Hematopoietic multipotent progenitor cell treated with erythropoietin and hydrocortisone succinate and interleukin-3 and kit ligand, for 6 days (in vitro differentiated cells): ENCODE measurements at places on chromosomes 13 and 19.
A peak's percentile ranks its signal among the peaks of the same experiment; 100 is the strongest.

GRCh38 chr19:10718205-10719196, 622 bp downstream of the DNM2 start:
- DNase-seq = peak; percentile 60

- DNase-seq = no peak
These were observed 107.8 kb downstream of the ELF1 start for GRCh38 chr13:40911341-40911740.

GRCh38 chr19:7595466-7596133, at the start of gene CAMSAP3:
Gene CAMSAP3 (plus strand): TSS chr19:7595863. CDS start chr19:7596003, 140 bp downstream.
- peak; percentile 33 for DNase-seq

DNA sequence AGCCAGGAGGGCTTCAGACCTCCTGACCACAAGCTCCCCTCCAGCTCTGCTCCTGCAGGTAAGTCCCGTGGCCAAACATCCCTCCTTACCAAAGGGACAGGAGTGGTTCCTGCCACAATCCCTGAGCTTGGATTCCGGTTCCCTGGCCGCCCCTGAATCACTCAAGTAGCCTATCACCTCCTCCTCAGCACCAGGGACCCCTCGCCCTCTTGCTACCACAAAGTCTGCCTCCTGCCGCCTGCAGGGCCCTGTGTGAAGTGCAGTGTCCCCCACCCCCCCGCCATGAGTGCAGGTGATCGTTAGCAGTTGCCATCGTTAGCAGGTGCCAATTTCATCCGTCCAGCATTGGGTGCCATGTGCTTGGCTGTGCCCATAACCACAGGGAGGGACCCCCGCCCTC, 40.8 kb upstream of the RANBP3 start:
- peak; percentile 29 for DNase-seq

DNA sequence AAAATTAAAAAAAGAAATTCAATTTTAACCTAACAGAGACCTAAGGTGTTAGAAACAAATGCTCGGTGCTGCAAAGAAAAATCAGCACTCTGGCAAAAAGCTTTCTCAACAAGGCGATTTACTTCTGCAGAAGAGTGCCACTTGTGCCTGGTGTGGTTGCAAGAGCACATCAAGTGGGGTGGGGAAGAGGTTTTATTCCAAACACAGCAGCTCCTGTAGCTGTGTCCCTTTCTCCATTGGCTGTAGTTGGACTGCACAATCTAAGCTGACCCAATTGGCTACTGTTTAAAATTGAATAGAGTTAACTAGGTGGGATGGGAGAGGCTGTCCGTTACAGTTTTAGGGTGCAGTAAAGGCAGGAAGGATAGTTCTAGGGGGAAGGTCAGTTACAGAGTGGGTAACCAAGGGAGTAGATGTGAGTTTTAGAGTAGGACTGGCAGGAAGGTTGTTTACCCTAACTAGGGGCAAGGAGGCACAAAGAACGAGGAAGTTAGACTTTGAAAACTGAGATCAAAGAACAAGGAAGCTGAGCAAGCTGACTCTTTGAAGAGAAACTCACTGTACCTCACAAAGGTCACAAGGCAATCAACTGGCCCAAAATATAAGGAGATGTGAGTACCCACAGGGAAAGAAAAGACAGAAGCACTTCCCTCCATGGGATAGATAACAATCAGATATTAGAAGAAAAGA, 145.7 kb downstream of the LIG4 start:
- DNase-seq = no peak

GRCh38 chr19:47230054-47230920, 712 bp downstream of the BBC3 start:
- peak; percentile 81 for DNase-seq

DNA sequence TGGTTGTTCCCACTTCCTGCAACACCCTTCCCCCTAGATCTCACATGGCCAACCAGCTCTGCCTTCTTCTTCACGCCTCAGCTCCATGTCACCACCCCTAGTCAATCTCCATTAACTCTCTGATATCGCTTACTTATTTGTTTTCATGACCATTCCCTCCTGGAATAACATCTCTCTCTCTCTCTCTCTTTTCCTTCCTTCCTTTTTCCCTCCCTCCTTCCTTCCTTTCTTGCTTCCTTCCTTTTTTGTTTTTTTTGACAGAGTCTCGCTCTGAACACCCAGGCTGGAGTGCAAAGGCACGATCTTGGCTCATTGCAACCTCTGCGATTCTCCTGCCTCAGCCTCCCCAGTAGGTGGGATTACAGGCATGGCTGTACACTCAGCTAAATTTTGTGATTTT, 44.9 kb upstream of the ADGRL1 start:
- no peak for DNase-seq

GRCh38 chr13:73372666-73373627, 314.1 kb downstream of the KLF5 start:
- DNase-seq = no peak

GRCh38 chr13:33188093-33188882, 97.3 kb downstream of the STARD13 start:
- DNase-seq = no peak

DNA sequence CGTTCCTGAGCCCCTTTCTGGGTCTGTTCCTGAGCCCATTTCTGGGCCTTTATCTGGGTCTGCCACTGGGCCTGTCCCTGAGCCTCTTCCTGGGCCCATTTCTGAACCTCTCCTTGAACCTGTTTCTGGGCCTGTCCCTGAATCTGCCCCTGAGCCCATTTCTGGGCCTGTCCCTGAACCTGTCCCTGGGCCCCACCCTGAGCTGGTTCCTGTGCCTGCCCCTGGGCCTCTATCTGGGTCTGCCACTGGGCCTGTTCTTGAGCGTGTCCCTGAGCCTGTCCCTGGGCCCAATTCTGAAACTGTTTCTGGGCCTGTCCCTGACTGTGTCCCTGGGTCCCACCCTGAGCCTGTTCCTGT, 40.4 kb upstream of the GRTP1 start:
- DNase-seq = no peak

- no peak for DNase-seq
These were observed 5.9 kb upstream of the SERTAD1 start for GRCh38 chr19:40431698-40432097.

GRCh38 chr19:13821292-13821691, 26.0 kb downstream of the ZSWIM4 start:
- DNase-seq = no peak

DNA sequence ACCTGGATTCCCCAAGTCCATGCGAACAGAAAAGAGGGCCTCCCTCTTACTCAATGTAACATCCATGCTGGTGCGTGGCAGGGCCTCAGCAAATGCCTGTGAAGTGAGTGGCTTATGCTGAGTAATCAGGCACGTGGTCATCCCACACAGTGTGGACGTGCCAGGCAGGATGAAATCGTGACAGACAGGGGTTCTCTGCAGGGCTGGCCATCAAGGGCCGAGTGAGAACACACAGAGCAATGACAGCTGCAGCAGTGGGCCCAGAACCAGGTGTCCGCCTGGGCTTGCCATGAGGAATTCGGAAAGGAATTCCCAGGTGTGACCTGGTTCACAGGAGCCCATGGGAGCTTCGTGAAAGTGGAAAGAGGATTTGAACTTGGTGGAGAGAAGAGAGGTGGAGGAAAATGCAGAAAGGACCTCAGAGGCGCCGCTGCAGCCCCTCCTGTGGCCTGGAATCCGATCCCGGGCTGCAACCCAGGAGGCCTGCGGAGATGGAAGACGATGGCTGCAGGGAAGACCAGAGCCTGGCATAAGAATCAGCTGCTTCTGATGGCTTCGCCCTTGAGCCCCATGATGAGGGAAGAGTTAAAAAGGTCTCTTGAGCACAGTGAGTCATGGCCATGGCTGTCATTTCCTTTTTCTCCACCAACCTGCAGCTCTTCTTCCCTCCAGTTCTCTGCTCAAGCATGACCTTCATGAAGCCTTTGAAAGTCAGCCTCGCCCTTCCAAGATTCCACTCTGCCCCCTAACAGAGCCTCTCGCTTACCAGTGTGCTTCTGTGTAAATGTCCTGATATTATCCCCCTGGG, 34.6 kb upstream of the SOX1 start:
- DNase-seq = no peak

GRCh38 chr19:4009990-4010807, 2.7 kb downstream of the PIAS4 start:
- DNase-seq = no peak

- DNase-seq = no peak
These were observed 159.5 kb downstream of the RBM26 start for GRCh38 chr13:79246578-79246949.
